Substantia nigra (tissue), 51 donors: ENCODE measurements at places on chromosomes 11 and 22.

GRCh38 chr22:26767351-26768155 lies 110.2 kb downstream of the MIAT start:
- peak; percentile 39 for DNase-seq

- DNase-seq: no peak
Observed at GRCh38 chr11:120515186-120515723, 3.7 kb downstream of the GRIK4 start.

DNA sequence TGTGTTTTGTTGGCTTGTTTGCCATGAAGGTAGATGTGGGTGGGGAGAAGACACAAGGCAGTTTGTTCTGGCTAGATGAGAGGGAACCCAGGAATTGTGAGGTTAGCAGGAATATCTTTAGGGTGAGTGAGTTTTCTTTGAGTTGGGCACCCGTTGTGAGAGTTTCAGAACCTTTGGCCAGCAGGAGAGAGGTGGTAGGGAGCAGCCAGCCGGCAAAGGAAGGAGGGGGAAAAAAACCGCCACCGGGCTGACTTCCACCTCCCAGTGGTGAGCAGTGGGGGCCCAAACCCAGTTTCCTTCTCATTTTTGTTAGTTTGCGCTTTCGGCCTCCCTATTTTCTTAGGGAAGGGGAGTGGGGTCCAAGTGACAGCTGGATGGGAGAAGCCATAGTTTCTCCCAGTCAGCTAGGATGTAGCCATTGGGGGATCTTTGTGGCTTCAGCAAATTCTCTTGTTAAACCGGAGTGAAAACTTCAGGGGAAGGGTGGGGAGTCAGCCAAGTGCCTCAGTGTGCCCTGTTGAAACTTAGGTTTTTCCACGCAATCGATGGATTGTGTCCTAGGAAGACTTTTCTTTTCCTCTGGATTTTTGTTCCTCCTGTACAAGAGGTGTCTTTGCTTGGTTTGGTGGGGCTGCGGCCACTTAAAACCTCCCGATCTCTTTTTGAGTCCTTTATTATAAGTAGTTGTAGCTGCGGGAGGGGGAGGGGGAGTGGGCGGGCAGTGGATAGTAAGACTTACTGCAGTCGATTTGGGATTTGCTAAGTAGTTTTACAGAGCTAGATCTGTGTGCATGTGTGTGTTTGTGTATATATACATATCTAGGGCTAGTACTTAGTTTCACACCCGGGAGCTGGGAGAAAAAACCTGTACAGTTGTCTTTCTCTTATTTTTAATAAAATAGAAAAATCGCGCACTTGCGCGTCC lies 1.1 kb upstream of the GCAT start:
- no peak for DNase-seq

DNA sequence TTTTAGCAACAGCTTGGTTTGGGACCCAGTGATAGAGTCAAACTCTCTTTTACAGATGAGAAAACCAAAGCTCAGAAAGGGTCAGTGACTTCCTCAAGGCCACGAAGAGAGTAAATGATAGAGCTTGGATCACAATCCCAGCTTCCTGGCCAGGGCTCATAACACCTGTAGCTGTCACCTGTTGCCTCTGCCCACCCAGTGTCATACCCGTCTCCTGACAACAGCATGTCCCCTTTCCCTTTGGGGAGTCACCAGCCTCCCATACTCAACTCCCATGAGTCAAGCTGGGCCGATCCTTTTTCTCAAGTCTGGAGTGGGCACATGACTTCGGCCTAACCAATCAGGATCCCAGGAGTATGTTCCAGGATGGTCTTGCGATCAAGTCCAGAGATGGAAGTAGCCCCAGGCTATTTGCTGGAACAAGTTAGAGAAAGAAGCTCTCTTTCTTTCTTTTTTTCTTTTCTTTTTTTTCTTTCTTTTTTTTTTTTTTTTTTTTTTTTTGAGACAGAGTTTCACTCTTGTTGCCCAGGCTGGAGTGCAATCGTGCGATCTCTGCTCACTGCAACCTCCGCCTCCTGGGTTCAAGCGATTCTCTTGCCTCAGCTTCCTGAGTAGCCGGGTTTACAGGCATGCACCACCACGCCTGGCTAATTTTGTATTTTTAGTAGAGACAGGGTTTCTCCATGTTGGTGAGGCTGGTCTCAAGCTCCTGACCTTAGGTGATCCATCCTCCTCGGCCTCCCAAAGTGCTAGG lies 27.8 kb upstream of the MYH9 start:
- no peak for DNase-seq

DNA sequence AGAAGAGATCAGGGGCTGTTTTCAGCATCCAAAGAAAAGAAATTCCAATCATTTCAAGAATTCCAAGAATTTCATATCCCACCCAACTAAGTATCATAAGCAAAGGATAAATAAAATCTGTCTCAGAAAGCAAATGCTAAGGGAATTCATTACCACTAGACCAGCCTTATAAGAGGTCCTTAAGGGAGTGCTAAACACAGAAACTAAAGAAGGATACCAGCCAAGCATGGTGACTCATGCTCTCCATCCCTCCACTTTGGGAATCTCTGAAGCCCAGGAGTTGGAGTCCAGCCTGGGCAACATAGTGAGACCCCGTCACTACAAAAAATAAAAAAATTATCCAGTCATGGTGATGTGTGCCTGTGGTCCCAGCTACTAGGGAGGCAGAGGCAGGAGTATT lies 17.8 kb downstream of the FADD start:
- no peak for DNase-seq

DNA sequence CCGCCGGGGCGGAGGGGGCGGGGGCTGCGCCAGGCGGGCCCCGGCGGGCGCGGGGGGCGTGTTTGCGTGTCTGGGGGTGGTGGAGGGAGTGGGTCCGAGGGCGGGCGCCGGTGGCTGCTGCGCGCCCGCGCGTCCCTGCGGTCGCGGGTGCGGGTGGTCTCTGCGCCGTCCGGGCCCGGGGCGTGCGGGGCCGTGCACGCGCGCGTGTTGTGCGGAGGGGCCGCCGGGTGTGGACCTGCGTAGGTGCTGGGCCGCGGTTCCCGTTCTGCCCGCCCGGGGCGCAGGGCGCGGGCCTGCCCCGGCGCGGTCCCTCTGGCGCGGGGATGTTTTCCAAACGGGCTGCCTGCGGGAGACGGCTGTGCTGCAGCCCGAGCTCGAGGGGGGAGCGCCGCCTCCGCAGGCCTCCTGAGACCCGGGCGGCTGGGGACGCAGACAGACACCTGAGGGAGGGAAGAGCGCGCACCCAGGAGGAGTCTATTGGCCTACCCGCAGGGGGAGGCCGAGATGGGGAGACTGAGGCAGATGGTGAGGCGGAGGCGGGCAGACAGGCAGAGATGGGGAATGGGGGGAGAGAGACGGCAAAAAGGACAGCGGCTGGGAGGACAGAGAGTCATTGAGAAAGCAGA lies 442 bp downstream of the PELI3 start:
- no peak for DNase-seq

- no peak for DNase-seq
Observed at GRCh38 chr11:78020246-78020645, 2.8 kb downstream of the KCTD14 start.

DNA sequence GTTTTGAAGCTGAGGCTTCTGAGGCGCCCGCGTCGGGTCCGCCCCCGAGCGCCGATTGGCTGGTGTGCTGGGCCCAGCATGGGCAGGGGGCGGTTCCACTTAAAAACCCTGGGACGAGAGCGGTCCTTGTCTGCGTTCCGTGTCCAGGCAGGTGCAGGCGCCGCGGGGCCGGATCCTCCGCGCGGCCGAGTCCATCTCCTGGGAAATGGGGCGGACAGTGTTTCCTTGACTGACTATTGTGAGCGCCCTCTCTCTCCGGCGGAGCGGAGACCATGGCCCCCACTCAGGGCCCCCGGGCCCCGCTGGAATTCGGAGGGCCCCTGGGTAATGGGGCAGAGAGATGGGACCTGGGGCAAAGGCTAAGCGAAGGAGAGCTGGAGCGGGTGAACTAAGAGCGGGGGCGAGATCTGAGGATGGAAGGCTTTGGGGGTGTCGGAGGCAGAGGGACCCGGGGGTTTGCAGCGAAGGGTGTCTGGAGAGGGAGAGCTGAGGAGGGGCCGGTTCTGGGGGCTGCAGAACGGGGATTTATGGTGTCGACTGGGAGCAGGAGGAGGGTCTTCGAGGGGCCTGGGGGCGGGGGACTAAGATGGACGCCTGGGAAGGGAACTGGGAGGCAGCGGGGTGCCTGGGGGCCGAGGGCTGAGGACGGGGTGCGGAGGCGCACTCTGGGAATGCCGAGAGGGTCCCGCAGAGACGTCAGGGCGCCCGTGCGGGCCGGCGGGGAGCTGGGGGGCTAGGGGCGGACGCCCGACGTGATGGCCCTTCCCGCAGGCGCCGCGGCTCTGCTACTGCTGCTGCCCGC lies at the start of gene TM7SF2:
Gene TM7SF2, plus strand, starts transcription at position 129 of the 802 bp plus-strand sequence. Its CDS starts 144 bp downstream, at position 273.
- DNase-seq: peak; percentile 56

- no peak for DNase-seq
Observed at GRCh38 chr22:46198274-46198673, 47.9 kb downstream of the PPARA start.

DNA sequence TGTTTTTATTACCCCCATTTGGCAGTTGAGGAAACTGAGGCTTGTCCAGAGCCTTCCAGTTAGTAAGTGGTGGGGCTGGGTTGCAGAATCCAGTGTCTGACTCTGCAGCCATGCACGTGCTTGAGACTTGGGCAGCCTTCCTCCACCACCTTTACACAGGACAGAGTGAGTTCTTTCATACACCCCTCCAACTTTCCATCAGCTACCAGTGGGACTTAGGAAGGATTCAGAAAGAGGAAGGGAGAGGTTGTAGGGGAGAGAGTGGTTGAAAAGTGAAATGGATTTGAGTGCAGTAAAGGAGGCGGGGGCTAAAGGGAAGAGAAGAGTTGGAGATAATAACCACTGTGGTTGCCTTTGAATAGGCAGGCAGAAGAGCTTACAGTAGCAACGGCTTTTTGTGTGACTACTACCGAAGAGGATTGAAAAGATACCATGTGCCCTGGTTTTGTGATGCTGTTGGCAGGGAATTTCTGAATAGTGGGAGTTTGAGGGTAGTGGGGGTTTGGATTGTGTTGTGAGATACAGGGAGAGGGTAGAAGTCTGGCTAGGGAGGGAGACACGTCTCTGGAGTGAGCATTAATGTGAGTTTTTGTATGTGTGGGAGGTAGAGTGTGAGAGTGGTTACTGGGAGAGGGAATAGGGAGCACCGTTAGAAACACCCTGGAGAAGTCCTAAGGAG lies 1.7 kb downstream of the UVRAG start:
- no peak for DNase-seq

DNA sequence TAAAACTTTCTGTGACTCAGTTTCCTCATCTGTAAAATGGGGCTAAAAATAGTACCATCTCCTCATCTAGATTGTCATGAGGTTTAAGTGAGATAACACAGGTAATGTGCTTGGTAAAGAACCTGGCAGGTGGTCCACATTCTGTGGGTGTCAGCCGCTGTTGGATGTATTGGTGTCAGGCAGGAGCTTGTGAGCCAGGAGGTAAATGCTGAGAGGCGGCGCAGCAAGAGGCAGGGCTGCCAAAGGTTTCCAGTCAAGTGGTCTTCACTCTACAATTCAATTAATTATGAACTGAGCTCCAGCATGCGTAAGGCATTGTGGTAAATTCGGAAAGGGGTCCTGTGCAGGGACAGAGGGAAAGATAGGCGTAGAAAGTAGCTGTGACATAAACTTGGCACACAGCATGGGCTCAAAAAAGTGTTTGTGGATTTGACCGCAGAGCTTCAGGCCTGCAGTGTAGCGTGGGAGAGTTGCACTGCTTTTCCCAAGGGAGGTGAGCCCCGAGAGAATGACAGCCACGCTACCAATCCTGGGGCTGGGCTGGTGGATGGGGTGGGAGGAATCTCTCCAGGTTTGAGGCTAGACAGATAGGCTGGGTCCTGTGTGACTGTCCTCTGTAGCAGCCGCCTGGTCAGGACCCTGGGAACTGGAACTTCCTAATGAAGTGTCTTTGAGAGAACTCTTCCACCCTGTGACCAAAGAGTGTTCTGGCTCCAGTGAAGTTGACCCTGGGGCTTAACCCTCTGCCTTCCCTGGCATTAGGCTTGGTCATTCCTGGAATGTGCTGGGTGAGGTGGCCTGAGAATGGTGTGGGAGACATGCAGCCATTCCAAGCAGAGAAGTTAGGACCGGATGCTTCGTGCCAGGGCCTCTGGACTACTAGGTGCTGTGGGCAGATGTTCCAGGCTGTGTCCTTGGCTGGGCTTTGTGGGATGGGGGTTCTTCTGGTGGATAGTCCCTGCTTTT lies 122.4 kb downstream of the FEZ1 start:
- DNase-seq: no peak

DNA sequence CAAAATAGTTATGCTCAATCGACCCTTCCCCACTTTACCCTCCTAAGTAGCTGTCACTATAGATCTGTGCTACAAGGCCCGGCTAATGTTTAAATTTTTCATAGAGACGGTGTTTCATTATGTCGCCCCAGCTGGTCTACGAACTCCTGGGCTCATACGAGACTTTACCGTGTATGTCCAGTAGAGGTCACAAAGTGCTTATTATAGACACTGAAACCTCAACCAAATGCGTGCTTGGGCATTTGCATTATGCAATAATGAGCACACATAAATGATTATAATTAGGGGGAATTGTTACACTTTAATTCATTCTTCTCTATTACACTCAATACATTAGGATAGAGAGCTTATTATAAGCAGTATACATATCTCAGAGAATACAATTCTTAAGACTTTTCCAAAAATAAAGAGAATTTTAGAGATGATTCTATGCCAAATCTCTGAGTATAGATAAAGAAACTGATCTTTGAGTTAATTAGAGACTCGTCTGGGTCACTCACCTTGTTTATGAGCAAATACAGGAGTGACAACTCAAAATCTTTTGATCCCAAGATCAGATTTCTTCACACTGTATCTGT lies 12.5 kb upstream of the MRPL16 start:
- peak; percentile 3 for DNase-seq

DNA sequence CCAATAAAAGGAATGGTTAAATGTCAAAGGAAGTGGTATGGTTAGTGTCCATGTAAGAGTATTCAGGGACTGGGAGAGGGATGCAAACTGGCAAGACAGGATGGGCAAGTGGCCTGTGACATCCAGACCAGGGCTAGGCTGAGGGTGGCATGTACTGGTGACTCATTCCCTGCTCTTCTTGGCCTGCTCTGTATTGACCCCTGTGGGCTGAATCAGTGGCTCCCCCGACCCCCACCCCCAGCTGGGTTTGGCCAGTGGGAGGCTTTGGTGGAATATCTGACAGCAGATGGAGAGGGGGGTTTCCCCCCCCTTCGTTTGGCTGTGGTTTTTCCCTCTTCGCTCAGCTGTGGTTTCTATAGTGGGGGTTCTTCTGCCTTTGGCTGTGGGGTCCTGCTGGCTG lies 87.7 kb downstream of the CSNK2A3 start:
- no peak for DNase-seq

GRCh38 chr11:269146-269890 lies 8.9 kb upstream of the NLRP6 start:
- DNase-seq: no peak

- DNase-seq: no peak
Observed at GRCh38 chr22:24585927-24586546, 6.8 kb downstream of the LRRC75B start.

- no peak for DNase-seq
Observed at GRCh38 chr11:2299773-2300172, 1.9 kb downstream of the C11orf21 start.

DNA sequence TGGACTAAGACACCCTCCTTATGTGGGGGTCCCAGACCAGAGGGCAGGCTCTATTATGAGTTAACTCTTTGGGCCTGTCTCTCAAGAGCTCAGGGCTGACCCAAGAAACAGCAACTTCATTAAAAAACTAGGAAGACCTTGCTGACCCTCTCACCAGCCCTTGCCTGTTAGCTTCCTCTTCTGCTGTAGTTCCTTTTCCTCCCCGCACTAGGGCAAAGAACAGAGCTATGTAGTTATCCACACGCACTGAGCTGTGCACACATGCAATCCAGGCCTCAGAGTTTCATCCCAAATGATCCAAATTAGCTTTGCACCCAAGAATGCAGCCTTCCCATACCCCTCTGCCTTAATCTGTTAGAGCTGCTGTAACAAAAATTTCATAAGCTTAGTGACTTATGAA lies 539.6 kb upstream of the CADM1 start:
- DNase-seq: no peak

GRCh38 chr11:68212421-68213134 lies 518 bp downstream of the KMT5B start:
- DNase-seq: peak; percentile 53
